ENCODE measurements at places on chromosomes 4 and X.

DNA sequence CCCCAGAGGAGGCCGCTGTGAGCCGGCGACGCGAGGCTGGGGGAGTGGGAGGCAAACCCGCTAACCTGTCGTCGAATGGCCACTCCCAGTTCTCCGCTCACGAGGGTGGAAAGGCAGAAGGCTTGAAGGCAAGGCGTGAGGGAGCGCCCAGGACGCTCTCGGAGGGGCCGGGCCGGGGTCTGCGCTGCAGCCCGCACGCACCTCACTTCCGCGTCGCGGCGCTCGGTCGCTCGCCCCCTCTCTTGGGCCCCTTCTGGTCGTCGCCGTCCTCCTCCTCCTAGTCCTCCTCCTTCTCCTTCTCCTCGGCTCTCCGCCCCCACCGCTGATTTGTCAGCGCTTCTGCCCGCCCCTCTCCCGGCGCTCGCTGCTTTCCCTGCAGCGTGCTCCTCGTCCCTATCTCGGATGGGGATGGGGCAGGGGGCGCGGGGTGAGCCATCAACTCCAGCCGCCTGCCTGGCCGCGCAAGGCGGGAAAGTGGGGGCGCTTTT lies at the start of gene SNCA:
Gene SNCA (minus strand): TSS at position 265 of the 488 bp plus-strand sequence. CDS start 1,494 bp downstream, outside the sequence.
- no peak for DNase-seq

- no peak for DNase-seq
Observed at GRCh38 chr4:98275145-98275544, 14.0 kb downstream of the RAP1GDS1 start.

- DNase-seq, result no peak
Observed at GRCh38 chrX:31334997-31335396, 263.2 kb upstream of the FTHL17 start.

GRCh38 chr4:176838601-176839433 lies 46.1 kb upstream of the VEGFC start:
- no peak for DNase-seq

DNA sequence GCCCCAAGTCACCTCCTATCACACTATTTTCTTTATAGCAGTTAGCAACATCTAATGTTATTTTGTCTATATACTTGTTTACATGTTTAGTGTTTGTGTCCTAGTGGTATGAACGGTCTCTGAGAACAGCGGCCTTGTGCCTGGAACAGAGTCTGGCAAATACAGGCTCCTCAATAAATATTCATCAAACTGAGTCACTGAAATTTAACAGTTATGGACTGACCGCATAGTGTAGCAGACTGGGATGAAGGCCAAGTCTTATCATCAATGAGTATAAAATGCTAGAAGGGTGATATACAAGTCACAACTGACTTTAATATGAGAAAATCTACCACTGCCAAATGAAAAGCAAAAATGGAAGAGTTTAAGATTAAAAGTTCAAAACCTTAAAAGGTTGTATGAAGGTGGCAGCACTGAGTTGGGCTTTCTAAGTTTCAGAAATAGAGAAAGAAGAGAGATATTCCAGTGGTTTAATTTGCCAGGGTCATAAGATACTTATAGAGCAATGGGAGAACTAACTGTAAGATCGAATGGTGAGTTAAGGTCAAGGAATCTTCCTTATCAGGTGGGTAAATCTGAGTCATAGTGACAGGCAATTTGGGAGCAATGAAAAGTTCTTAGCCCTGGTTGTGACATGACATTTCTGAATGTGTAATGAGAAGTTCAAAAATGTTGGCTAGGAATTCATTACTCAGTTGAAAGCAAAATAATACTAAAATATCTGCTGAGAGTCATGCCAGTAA lies 34.9 kb downstream of the ELOVL6 start:
- no peak for DNase-seq

- no peak for DNase-seq
Observed at GRCh38 chr4:150495550-150495949, 86.4 kb upstream of the MAB21L2 start.

DNA sequence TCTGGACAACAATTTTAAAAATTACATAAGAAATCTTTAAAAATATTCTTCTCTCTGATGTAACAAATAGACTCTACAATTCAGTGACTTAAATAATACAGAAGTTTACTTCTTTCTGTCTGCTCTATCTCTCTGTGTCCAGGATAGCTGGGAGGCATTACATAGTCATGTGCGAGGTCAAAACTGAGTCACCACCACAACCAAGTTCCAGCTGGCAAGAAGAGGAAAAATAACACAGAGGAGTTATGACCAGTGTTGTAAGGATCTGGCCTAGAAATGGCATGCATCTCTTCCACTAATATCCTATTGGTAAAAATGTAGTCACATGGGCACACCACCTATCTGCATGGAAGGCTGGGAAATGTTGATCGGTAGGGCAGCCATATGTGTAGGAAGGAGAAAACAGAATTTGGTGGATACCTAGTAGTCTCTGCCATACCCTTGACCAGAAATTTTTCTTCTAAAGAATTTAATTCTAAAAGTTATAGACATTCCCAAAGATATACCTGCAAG lies 39.4 kb upstream of the WDFY3 start:
- no peak for DNase-seq

- DNase-seq, result no peak
Observed at GRCh38 chr4:141705747-141706377, 69.5 kb downstream of the IL15 start.

- no peak for DNase-seq
Observed at GRCh38 chr4:37381040-37381668, 136.6 kb downstream of the NWD2 start.

GRCh38 chr4:88938138-88938537 lies 118.8 kb downstream of the FAM13A start:
- no peak for DNase-seq

GRCh38 chr4:78770091-78770642 lies 6.0 kb upstream of the BMP2K start:
- DNase-seq, result no peak

- DNase-seq, result no peak
Observed at GRCh38 chr4:27049239-27049829, 188.7 kb downstream of the STIM2 start.

- no peak for DNase-seq
Observed at GRCh38 chr4:55635282-55635681, 816 bp downstream of the NMU start.

DNA sequence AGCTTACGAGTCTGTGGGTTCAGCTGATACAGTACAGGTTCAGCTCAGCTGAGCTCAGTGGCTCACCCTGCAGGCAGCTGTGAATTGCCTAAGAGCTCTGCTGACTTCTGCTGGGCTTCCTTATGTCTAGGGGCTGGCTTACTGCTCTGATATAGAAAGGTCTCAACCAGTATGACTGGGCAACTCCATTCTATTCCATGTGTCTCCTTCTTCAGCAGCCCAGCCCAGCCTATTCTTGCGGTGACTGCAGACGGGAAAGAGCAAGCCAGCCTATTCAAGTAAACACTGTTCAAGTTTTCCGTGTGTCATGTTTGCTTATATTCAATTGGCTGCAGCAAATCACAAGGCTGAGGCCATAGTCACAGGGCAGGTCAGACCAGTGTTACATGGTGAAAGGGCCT lies 615.4 kb upstream of the ZFP42 start:
- DNase-seq, result no peak

- no peak for DNase-seq
Observed at GRCh38 chr4:128737098-128737513, 72.4 kb upstream of the JADE1 start.

DNA sequence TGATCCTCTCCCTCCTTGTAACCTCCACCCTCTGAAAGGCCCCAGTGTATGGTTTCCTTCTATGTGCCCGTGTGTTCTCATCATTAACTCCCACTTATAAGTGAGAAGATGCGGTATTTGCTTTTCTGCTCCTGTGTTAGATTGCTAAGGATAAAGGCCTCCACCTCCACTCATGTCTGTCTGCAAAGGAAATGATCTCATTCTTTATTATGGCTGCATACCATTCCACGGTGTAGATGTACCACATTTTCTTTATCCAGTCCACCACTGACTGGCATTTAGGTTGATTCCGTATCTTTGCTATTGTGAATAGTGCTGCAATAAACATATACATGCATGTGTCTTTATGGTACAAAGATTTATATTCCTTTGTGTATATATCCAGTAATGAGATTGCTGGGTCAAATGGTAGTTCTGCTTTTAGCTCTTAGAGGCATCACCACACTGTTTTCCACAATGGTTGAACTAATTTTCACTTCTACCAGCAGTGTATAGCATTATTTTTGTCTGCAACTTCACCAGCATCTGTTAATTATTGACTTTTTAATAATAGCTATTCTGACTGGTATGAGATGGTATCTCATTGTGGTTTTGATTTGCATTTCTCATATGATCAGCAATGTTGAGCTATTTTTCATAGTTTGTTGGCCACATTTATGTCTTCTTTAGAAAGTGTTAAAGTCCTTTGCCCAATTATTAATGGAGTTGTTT lies 1030.9 kb downstream of the FSTL5 start:
- DNase-seq, result no peak

- no peak for DNase-seq
Observed at GRCh38 chr4:18082236-18082635, 60.7 kb upstream of the LCORL start.

DNA sequence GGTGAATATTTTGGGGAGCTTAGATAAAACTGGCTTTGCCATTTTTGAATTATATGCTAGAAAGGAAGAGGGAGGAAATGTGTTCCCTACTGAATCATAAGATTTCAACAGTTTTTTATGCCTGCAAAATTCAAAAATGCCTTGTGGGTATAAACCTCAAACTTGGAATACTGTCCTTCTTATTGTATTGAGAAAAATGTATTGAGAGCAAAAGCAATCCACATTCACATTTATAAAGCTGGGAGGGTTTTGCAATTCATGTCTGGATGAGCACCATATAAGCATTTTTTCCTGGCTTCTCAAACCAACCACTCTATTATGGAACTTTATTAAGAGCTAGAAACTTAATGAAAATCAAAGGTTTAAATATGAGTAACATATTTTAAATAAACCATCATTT lies 289.8 kb downstream of the PCDH7 start:
- DNase-seq, result no peak

- no peak for DNase-seq
Observed at GRCh38 chr4:158836002-158836369, 67.2 kb downstream of the FNIP2 start.

GRCh38 chrX:105114554-105115130 lies 105.9 kb downstream of the TEX13A start:
- DNase-seq, result no peak

DNA sequence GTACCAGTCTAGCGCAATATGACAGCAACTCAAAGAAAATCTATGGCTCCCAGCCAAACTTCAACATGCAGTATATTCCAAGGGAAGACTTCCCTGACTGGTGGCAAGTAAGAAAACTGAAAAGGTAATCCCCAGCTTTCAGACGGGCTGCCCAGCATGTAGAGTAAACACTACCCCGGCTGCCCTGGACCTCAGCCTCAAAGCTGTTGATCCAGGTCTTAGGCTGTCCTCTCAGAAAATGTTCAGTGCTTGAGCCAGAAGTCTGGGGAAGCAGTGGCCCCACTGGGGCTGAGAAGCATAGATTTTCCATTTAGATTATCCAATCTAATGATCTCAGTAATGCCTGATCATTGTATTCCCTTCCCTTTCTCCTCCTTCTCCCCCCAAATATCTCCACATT lies 21.9 kb downstream of the BMX start:
- no peak for DNase-seq

GRCh38 chr4:88746206-88746605 lies 48.6 kb upstream of the NAP1L5 start:
- DNase-seq, result no peak

GRCh38 chrX:49212861-49213260 lies 12.9 kb upstream of the SYP start:
- no peak for DNase-seq

GRCh38 chr4:94798808-94799207 lies 41.1 kb downstream of the BMPR1B start:
- no peak for DNase-seq

DNA sequence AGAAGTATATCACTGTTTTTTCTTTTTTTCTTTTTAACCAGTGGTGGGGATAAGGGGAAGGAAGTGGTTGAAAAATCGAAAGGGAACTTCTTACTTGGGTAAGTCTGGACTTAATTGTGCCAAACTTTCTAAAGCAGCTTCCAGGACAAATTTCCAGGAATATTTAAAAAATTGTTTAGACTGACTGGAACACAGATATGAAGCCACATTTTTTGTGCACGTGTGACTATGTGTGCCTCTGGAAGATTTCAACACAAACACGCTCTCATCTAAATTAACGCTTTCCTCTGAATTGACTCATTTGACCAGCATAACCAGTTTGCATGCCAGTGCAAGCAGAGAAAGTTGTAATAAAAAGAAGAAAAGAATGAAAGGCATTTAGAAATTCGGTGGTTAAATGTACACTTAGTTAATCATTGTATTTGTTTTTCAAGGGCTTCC lies 18.8 kb upstream of the YTHDC1 start:
- DNase-seq, result no peak

GRCh38 chr4:102298716-102299115 lies 46.6 kb downstream of the SLC39A8 start:
- no peak for DNase-seq

DNA sequence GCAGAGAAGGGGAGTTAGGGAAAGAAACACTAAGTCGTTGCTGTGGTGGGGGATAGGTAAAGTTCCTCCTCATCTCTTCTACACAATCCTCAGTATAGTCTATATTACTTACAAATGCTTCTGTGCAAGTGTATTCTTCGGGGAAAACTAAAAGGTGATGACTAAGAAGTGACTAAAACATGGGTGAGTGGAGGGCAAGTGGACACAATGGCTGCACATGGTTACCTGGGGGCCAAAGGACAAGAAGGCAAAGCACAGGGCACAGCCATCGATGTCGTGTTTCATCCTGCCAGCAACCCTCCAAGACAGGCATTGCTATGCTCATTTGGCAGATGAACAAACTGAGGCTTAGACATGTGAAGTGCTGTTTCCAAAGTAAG lies 35.5 kb upstream of the CCKAR start:
- no peak for DNase-seq

GRCh38 chrX:141341743-141342142 lies 99.4 kb upstream of the SPANXC start:
- no peak for DNase-seq

GRCh38 chr4:117434424-117434823 lies 349.0 kb upstream of the TRAM1L1 start:
- no peak for DNase-seq

DNA sequence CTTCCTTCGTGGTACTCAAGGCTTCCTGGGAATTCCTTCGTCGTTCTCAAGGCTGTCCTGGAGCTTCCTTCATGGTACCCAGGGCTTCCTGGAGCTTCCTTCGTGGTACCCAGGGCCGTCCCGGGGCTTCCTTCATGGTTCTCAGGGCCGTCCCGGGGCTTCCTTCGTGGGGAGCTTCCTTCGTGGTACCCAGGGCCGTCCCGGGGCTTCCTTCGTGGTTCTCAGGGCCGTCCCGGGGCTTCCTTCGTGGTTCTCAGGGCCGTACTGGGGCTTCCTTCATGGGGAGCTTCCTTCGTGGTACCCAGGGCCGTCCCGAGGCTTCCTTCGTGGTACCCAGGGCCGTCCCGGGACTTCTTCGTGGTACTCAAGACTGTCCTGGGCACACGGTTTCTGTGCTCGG lies 339.6 kb upstream of the FAT1 start:
- no peak for DNase-seq

Measured in stimulated activated CD8-positive, alpha-beta memory T cell treated with anti-CD3 and anti-CD28 coated beads, Interleukin-2, amount 100 ng/mL, for 1 hour (primary cell).